Stimulated activated effector memory CD8-positive, alpha-beta T cell treated with anti-CD3 and anti-CD28 coated beads, Interleukin-12 subunit alpha, Interleukin-12 subunit beta, amount 100 ng/mL, for 72 hours (primary cell): ENCODE measurements at places on chromosomes 6 and 20.

DNA sequence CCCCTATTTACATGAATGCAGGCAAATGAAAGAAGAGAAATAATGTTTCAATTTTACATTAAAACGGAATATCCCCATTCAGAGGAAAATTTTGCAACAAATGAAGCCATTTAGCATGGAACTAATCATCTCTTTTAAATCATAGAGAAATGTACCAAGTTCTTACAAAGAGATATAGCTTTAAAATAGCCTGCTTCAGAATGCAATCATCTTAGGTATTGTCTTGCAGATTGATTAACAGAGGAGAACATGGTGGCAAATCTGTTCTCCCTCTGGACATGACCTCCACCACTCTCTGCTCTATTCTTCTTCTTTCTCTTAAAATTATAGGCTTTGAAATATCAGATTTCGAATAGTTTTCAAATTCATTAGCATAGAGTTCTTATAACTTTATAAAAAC lies 155.7 kb upstream of the DTNBP1 start:
- no peak for DNase-seq

GRCh38 chr6:80331974-80332373 lies 225.5 kb downstream of the BCKDHB start:
- no peak for DNase-seq

DNA sequence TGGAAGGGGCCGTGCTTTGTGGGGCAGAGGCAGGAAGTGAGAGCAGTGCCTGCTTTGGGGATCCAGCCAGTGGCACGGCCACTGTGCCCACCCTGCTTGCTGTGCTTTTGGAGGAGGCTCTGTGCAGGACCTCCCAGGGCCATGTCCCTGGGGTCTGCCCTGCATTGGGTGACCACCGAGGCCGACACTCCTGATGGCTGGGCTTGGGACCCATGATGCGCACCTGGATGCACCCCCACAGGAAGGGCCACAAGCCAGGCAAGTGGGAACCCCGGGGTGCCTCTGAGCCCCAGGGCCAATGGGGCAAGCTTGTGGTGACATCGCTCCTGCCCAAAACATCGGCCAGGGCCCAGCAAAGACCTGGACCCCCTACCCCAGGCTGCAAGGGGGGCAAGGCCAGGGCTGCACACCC lies 738.6 kb upstream of the GJE1 start:
- no peak for DNase-seq

GRCh38 chr6:53861518-53861917 lies 66.7 kb downstream of the LRRC1 start:
- DNase-seq = no peak

DNA sequence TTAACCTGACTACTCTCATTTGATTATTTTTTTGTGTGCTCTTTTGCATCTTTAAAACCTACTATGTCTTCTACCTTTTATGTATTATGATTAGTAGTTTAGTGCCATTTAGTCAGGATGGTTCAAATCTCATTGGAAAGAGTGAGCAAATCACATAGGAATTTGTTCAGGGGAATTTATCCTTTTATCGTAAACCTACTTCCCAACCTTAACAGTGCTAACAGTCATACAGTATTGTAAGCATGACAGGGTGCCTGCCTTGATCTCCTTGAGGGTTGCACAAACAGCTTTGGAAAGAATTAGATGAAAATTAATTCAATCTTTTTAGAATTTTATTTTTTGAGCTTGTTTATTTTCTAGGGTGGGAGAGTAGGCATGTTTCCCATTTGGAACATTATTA lies 18.3 kb downstream of the RNF8 start:
- no peak for DNase-seq

GRCh38 chr6:87807475-87807874 lies 105.4 kb upstream of the AKIRIN2 start:
- DNase-seq = no peak

DNA sequence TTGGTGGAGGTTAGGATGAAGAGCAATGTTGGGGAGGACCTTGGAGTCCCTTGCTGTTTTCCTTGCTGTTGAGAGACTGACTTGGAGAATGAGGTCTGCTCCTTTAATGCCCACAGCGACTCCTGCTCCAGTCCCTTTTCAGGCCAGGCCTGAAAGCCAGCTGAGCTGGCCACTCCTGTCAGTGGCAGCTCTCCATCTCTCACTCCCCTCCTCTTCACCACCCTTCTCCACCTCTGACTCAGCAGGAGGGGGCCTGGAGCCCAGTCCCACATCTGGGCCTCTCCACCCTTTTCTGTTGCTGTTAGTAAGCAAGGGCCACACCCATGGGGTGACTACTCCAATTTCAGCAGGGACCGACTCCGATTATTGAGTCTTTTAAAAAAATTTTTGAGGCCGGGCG lies 2.2 kb downstream of the SNX21 start:
- no peak for DNase-seq

- DNase-seq = no peak
Observed at GRCh38 chr6:40877362-40877761, 161.7 kb downstream of the UNC5CL start.

GRCh38 chr6:28945349-28945748 lies 21.6 kb upstream of the TRIM27 start:
- DNase-seq = no peak

- DNase-seq = no peak
Observed at GRCh38 chr6:126905917-126906316, 212.6 kb upstream of the RSPO3 start.

DNA sequence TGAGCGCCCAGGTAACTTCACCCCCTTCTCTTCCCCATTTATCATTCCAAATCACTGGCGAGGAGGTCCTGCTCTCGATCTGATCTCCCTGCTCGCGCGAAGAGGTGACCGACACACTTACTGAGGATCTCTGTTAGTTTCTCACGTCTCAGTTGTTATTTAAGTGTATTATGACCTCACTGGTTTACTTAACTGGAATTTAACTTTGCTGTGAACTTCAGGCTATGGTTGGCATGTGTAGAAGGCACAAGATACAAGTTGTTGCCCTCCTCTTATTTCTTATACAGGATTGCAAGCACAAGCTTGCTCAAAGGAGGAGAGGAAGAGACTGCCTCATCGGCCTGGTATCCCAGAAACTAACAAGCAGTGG lies 1.2 kb downstream of the RNF217 start:
- DNase-seq = no peak

GRCh38 chr20:19658137-19658536 lies 99.9 kb upstream of the RIN2 start:
- no peak for DNase-seq

GRCh38 chr20:45550765-45551164 lies 3.6 kb upstream of the EPPIN start:
- no peak for DNase-seq

GRCh38 chr6:50141100-50141499 lies 91.4 kb upstream of the DEFB112 start:
- no peak for DNase-seq

GRCh38 chr20:64155258-64156135 lies 8.8 kb upstream of the MYT1 start:
- no peak for DNase-seq
